ENCODE measurements at places on chromosomes 6 and 20.

DNA sequence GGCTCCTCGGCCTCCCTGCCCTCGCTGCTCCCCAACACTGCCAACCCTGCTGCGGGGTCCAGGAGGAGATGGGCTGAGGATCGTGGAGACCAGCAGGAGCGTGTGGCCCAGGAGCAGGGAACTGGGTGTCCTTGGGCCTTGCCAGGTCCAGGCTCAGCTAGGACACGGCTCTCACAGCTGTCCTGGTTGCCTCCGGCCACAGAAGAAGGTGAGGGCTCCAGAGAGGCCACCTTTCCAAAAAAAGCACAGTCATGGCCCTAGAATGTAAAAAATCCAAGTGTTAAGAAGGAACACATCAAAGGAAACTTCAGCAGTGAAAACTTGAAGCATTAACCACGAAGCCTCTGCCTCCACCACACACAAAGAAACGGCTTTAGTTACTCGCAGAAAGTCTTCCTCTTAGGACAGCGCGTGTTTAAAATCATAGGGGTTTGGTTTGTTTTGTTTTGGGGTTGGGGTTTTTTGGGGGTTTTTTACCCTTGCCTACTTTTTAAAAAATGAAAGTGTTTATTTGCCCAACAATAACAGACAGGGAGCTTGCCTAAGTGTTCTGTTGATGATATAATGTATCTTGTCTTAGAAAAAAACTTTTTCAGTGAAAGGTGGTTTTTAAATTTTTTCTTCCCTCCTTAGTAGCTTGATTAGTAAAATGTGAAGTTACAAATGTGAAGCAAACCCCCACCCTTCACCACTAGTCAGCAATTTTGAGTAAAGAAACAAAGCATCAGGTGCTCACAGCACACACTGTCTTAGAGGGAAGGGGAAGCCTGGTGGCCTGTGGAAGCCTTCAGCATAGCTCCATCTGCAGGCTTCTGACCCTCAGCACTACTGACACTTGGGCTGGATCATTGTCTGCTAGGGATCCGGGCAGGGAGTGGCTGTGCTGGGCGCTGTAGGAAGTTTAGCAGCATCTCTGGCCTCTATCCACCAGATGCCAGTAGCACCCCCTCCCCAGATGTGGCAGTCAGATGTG is 60.0 kb downstream of the PTPN1 start:
- no peaks in the 10 kb centered on the region for H3K36me3 ChIP-seq
- DNase-seq, result no peak
- no peaks in the 10 kb centered on the region for H3K27me3 ChIP-seq
- H3K27ac ChIP-seq, result no peak overlapping the region
- no peak overlapping the region for H3K4me3 ChIP-seq

DNA sequence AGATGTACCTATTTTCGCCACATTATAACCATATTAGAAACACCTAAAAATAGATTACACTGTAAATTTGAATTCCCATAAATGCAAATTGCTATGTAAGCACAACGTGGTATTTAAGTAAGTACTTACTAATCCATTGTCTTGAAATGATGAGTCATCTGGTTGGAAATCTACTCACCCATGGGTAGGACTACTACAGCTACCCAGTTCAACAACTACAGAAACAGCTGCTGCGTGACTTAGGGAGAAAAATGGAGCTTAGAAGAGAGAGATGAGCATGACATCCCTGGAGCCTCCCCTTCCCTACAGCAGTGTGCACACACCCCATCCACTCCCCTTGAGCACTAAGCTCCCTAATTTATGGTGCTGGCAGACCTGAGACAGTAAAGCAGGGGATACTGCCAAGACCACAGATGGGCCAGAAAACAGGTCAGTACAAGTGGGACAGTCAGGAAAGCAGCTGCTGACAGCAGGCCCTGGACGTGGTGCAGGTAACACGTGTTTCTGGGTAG is 26.9 kb downstream of the RRAGD start:
- no peak overlapping the region for H3K4me3 ChIP-seq
- H3K27me3 ChIP-seq, result no peaks in the 10 kb centered on the region
- peaks cover 6% of the 10 kb centered on the region for H3K4me1 ChIP-seq
- DNase-seq, result no peak
- H3K36me3 ChIP-seq, result no peaks in the 10 kb centered on the region

- no peak overlapping the region for H3K27ac ChIP-seq
- H3K36me3 ChIP-seq, result no peaks in the 10 kb centered on the region
- H3K4me3 ChIP-seq, result no peak overlapping the region
- DNase-seq, result no peak
Measured at GRCh38 chr20:48864254-48864653, 36.5 kb upstream of the PREX1 start.

- H3K4me1 ChIP-seq, result peaks cover 3% of the 10 kb centered on the region
- H3K4me3 ChIP-seq, result no peak overlapping the region
- no peaks in the 10 kb centered on the region for H3K27me3 ChIP-seq
- H3K27ac ChIP-seq, result no peak overlapping the region
- no peak for DNase-seq
Measured at GRCh38 chr6:37085198-37085597, 79.7 kb downstream of the FGD2 start.

DNA sequence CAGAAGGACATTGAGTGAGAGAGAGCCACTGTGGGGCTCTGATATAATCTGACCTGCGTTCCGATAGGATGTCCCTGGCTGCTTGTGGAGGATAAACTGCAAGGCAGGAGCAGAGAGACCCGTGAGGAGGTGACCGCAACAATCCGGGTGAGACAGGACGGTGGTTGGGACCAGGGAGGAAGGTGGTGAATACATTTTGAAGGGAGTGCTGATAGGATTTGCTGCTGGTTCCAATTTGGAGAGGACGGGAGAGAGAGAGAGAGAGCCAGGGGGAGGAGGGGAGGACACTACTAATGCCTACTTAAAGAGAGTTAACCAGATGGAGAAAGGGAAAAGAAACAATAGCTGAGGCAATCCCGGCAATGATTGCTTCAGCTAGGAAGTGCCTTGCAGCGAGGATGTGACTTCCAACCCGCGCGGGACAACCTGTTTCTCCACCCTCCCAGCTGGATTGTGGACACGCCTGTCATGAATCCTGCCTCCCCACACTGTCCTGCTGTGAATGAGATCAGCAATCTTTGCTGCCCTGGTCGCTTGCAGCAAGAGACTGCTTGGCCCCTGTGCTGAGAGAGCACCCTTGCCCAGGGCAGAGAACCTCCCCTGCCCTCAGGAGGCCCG is 199.0 kb upstream of the KCNG1 start:
- H3K4me3 ChIP-seq, result no peak overlapping the region
- H3K27ac ChIP-seq, result no peak overlapping the region
- H3K4me1 ChIP-seq, result peaks cover 10% of the 10 kb centered on the region
- no peak for DNase-seq

GRCh38 chr6:133242637-133243585 is 1.8 kb downstream of the EYA4 start:
- H3K27ac ChIP-seq, result no peak overlapping the region
- peaks cover 6% of the 10 kb centered on the region for H3K4me1 ChIP-seq
- DNase-seq, result no peak
- no peaks in the 10 kb centered on the region for H3K36me3 ChIP-seq
- H3K4me3 ChIP-seq, result no peak overlapping the region

DNA sequence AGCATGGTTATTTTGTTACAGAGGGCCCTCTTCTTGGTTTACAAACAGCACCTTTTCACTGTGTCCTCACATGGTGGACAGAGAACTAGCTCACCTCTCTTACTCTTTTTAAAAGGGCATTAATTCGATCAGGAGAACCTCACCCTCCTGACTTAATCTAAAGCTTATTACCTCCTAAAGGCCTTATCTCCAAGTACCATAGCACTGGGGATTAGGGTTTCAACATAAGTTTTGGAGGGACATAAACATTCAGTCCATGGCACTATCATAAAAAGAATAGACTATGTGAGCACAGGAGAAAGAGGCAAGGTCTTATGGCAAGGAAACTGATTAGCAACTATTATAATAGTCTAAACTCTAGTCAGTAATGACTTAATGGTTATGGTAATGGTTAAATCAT is 736.2 kb upstream of the ADGRB3 start:
- H3K4me1 ChIP-seq, result no peaks in the 10 kb centered on the region
- no peak overlapping the region for H3K27ac ChIP-seq
- H3K36me3 ChIP-seq, result no peaks in the 10 kb centered on the region
- DNase-seq, result no peak
- H3K4me3 ChIP-seq, result no peak overlapping the region
- no peaks in the 10 kb centered on the region for H3K27me3 ChIP-seq

DNA sequence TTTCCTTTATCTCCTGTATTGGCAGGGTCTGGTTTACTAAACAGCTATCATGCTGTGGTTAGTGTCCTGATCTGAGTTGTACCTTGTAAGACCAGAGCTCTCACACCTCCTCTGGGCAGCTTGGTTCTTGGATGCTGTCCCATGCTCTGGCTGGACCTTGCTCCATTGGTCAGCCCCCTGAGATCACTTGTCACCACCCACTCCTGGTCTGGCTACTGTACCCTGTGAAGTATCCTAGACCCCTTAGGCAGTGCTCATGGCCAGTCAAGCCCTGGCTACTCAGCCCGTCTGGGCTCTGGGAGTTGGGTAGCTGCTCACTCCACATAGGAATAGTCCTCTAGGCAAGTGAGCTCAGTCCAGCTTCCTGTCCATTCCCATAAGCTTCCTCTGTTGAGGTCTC is 31.1 kb downstream of the ADGRF4 start:
- peaks cover 5% of the 10 kb centered on the region for H3K4me1 ChIP-seq
- H3K27ac ChIP-seq, result no peak overlapping the region
- DNase-seq, result no peak
- no peaks in the 10 kb centered on the region for H3K36me3 ChIP-seq
- H3K4me3 ChIP-seq, result no peak overlapping the region

DNA sequence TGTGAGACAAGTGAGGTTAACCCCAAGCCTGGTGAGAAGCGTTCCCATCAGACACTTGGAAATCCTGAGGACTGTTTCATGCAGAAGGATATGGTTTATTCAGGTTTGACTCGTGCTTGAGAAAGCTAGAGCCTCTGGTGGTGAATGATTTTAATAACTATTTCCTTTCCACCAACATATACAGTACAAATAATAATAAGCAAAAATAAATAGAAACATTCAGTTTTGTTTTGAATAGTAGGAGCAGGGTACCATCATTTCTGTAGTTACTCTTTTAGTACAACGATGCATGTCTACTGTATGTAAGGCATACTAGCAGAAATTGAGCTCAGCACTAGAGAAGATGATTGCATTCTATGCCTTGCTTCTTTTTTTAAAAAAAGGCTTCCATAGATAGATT is 33.5 kb downstream of the PLG start:
- no peak for DNase-seq
- peaks cover 9% of the 10 kb centered on the region for H3K27me3 ChIP-seq
- no peak overlapping the region for H3K27ac ChIP-seq
- no peaks in the 10 kb centered on the region for H3K36me3 ChIP-seq
- no peaks in the 10 kb centered on the region for H3K4me1 ChIP-seq

DNA sequence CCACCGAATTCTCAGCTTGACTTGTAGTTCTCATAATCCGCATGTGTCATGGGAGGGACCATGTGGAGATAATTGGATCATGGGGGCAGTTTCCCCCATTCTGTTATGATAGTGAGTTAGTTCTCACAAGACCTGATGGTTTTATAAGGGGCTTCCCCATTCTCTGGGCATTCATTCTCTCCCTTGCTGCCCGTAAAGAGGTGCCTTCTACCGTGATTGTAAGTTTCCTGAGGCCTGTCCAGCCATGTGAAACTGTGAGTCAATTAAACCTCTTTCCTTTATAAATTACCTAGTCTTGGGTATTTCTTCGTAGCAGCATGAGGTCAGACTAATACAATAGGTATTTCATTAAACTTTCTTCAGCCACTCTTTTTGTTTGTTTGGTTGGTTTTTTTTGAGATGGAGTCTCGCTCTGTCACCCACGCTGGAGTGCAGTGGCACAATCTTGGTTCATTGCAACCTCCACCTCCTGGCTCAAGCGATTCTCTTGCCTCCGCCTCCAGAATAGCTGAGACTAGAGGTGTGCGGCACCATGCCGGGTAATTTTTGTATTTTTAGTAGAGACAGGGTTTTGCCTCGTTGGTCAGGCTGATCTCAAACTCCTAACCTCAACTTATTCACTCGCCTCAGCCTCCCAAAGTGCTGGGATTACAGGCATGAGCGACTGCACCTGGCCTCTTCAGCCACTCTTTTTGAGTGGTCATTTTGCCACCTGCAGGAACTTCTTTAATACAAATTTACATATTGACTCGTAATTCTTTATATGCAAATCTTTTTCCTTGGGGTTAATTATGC is 36.3 kb downstream of the GSTA2 start:
- H3K4me1 ChIP-seq, result no peaks in the 10 kb centered on the region
- H3K4me3 ChIP-seq, result no peak overlapping the region
- DNase-seq, result no peak
- no peak overlapping the region for H3K27ac ChIP-seq

DNA sequence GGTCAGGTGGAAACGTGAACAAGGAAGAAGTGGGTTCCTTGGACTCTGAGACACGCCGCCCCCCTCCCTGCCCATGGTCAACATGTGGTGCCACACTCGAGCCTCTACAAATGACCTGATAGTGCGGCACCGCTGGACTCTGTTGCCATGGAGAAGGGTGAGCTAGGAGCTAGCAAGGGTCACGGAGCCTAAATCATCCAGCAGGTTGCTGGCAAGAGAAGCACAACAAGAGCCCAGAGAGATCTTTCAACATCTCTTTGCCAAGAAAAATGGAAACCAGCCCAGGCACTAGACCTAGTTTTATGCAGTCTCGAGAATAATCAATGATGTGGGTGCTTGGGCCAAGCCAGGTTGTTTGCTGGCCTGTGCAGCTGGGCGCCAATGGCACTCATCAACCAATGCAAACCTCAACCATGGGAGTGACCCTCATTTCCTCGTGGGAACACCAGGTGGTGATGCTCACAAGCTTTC is 69.5 kb downstream of the NOL4L start:
- peaks cover 39% of the 10 kb centered on the region for H3K4me1 ChIP-seq
- H3K36me3 ChIP-seq, result no peaks in the 10 kb centered on the region
- H3K4me3 ChIP-seq, result peak overlapping the region; percentile 77
- no peak for DNase-seq
- no peaks in the 10 kb centered on the region for H3K27me3 ChIP-seq

DNA sequence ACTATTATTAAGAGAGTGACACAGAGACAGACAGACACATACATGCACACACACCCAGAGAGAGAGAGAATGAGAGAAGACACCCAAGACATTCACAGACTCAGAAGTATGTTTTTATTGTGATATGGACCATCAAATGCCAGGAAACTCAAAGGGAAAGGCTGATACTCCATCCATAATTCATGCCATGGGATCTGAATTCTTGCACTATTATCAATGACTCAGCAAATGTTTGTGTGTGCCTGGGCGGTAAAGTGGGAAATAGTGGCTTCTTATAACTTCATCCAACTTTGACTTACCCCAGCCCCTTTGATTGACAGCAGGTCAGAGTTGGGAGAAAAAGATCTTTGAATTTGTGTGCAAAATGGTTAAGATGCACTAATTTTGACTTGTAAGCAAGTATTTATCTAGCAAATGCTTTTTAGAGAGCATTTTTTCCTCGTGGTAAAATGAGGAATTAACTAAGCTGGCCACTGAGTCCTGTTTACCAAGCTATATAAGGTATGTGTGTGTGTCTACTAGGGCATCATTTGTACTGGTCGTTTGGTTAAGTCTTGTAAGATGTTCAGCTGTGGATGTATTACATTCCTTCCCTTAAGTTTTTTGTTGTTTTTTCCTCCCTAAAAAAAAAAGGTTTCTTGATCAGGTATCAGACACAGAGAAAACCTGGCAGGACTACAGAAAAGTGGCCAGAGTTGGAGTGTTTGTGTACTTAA is 3.0 kb upstream of the CCN2 start:
- H3K36me3 ChIP-seq, result no peaks in the 10 kb centered on the region
- H3K27me3 ChIP-seq, result peaks cover 45% of the 10 kb centered on the region
- peaks cover 7% of the 10 kb centered on the region for H3K4me1 ChIP-seq
- H3K4me3 ChIP-seq, result no peak overlapping the region
- H3K27ac ChIP-seq, result no peak overlapping the region

All from naive thymus-derived CD8-positive, alpha-beta T cell (primary cell).